ENCODE measurements at places on chromosomes 1 and 21. TPM values are rescaled to one million over a fixed set of nuclear protein-coding genes. Genes with fewer than 3 reads are reported as not detected.

GRCh38 chr1:229570891-229571516, 12.5 kb upstream of the ABCB10 start:
- no peak overlapping the region for H3K27ac ChIP-seq
- no peaks in the 10 kb centered on the region for H3K4me1 ChIP-seq
- peaks cover 4% of the 10 kb centered on the region for H3K27me3 ChIP-seq
- H3K4me3 ChIP-seq, result no peak overlapping the region
- DNase-seq, result no peak
- H3K36me3 ChIP-seq, result no peaks in the 10 kb centered on the region

DNA sequence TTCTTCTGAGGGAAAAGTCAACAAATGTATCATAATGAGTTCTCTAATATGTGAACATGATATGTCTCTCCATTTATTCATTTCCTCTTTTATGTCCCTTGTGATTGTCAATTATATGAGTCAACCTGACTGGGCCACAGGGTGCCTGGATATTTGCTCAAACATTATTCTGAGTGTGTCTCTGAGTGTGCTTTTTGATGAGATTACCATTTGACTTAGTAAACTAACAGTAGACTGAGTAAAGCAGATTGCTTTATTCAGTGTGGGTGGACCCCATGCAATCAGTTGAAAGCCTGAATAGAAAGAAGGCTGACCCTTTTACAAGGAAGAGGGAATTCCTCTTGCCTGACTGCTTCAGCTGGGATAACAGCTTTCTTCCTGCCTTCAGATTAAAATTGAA, 142.6 kb downstream of the SLC35F3 start:
- DNase-seq, result no peak
- H3K27ac ChIP-seq, result no peak overlapping the region
- H3K27me3 ChIP-seq, result no peaks in the 10 kb centered on the region
- no peak overlapping the region for H3K4me3 ChIP-seq

DNA sequence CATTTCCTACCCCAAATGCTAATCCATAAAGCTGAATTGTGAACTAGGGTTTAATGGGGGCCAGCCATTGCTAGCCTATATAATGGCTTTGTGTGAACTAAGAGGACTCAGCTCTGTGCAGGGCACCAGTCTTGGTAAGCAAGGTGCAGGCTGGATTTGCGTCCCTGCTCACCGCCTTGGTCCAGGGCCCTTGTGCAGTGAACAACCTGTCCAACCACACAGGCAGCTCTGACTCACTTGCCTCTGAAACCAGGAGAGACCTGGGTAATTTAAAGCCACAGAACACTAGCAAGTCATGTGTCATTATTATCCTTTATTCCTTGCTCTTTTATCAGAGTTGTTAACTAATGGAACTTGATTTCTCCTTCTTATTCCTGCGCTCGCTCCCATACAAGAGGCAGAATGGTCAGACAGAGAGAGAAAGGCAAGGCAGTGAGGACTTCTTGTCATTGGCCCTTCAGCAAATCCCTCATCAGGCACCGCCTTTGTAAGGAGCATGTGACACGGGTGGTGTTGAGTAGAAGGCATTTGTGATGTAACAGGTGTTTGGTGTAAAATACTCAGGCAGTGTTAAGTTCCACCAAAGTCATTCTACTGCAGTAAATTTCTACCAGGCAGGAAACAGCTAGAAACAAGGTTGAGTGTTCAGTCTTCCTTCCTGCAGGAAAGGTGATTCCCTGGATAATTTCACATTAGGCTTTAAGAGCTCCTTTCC, 67.3 kb upstream of the OLIG2 start:
- H3K27ac ChIP-seq, result no peak overlapping the region
- H3K36me3 ChIP-seq, result no peaks in the 10 kb centered on the region
- H3K4me3 ChIP-seq, result no peak overlapping the region
- peaks cover 35% of the 10 kb centered on the region for H3K27me3 ChIP-seq

DNA sequence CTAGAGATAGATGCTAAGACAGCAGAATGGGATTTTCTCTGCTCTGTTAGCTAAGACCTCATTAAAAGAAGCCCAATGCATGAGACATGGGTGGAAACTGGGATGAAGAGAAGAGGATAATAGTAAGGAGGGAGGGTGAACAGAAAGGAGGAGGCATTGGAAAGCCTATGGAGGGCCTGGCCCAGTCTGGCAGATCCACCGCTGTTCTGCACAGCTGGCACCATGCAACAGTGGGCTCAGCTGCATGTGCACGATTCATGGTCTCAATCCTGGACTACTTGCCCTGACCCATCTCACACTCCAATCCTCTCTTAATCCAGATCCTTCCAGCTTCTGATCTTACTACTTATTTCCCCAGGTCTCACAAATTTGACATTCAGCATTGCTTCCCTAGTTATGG, 2.2 kb downstream of the PHC2 start:
- no peak overlapping the region for H3K4me3 ChIP-seq
- no peaks in the 10 kb centered on the region for H3K27me3 ChIP-seq
- H3K27ac ChIP-seq, result no peak overlapping the region
- peaks cover 5% of the 10 kb centered on the region for H3K4me1 ChIP-seq

- H3K27ac ChIP-seq, result no peak overlapping the region
- no peak overlapping the region for H3K4me3 ChIP-seq
- H3K27me3 ChIP-seq, result no peaks in the 10 kb centered on the region
- H3K36me3 ChIP-seq, result no peaks in the 10 kb centered on the region
- DNase-seq, result no peak
- H3K4me1 ChIP-seq, result peaks cover 9% of the 10 kb centered on the region
Measured at GRCh38 chr21:37378700-37379139, 12.1 kb downstream of the DYRK1A start.

DNA sequence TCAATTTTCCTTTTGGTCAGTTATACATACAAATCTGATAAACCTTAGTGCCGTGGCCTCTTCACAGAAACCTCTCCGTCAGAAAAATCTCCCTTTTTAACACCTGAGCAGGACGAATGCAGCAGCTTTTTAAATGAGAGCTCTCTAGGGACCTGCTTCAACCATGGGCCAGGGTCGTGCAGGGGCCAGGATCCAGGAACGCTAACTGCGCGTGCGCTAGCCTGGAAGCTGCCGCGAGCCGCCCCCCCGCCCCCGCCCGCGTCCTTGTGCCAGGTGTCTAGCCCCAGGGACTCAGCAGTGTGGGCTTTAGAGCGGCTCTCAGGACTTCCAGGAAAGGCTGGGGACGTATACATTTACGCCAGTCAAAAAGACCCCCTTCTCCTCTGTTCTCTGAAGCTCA, 136.8 kb upstream of the FMN2 start:
- no peak for DNase-seq
- H3K4me3 ChIP-seq, result no peak overlapping the region
- no peaks in the 10 kb centered on the region for H3K4me1 ChIP-seq
- peaks cover 17% of the 10 kb centered on the region for H3K27me3 ChIP-seq
- H3K36me3 ChIP-seq, result no peaks in the 10 kb centered on the region

- no peak for DNase-seq
- no peaks in the 10 kb centered on the region for H3K36me3 ChIP-seq
- no peaks in the 10 kb centered on the region for H3K4me1 ChIP-seq
- no peak overlapping the region for H3K4me3 ChIP-seq
Measured at GRCh38 chr1:107344268-107344760, 203.5 kb downstream of the NTNG1 start.

GRCh38 chr21:39087238-39088030, 95.8 kb downstream of the PSMG1 start:
- H3K4me3 ChIP-seq, result no peak overlapping the region
- H3K4me1 ChIP-seq, result peaks cover 7% of the 10 kb centered on the region

- H3K27ac ChIP-seq, result no peak overlapping the region
- no peak overlapping the region for H3K4me3 ChIP-seq
- no peaks in the 10 kb centered on the region for H3K27me3 ChIP-seq
- H3K4me1 ChIP-seq, result peaks cover 3% of the 10 kb centered on the region
Measured at GRCh38 chr21:36115138-36115730, 19.6 kb upstream of the CBR3 start.

UBL4B gene
- total RNA-seq, result not detected

PLA2G2F gene
- total RNA-seq, result not detected

PRMT2 gene
- 126 TPM for total RNA-seq

VAMP4 gene
- 7.5 TPM for total RNA-seq
